ENCODE measurements at places on chromosomes 16 and 17. TPM values are rescaled to one million over a fixed set of nuclear protein-coding genes. Genes with fewer than 3 reads are reported as not detected.

The GRAP gene
- 39.2 TPM for total RNA-seq

The CIBAR2 gene
- not detected for total RNA-seq

The TMEM238L gene
- not detected for total RNA-seq

The MAPT gene
- total RNA-seq, result 0.46 TPM

The DHRS7C gene
- not detected for total RNA-seq

The SREBF1 gene
- 175 TPM for total RNA-seq

The ASIC2 gene
- not detected for total RNA-seq

The RHBDL1 gene
- total RNA-seq, result 1.7 TPM

The TMEM256 gene
- 47.2 TPM for total RNA-seq

The FBXO39 gene
- 7.8 TPM for total RNA-seq

The TMEM204 gene
- total RNA-seq, result 73.5 TPM

The SEPTIN1 gene
- 383 TPM for total RNA-seq

The ADAM11 gene
- total RNA-seq, result 0.35 TPM

The HCRT gene
- total RNA-seq, result not detected

The INCA1 gene
- total RNA-seq, result 0.50 TPM

The ABCA6 gene
- 0.19 TPM for total RNA-seq

The TMEM92 gene
- total RNA-seq, result not detected

The KCNJ16 gene
- not detected for total RNA-seq

The OR3A3 gene
- not detected for total RNA-seq

The CCR7 gene
- 281 TPM for total RNA-seq

The HEATR9 gene
- 0.27 TPM for total RNA-seq

The C17orf78 gene
- not detected for total RNA-seq

The MTHFSD gene
- total RNA-seq, result 29.1 TPM

The PRSS27 gene
- 1.5 TPM for total RNA-seq

The KRT14 gene
- total RNA-seq, result not detected

The CD300H gene
- not detected for total RNA-seq

The ZP2 gene
- total RNA-seq, result not detected

The TMEM114 gene
- total RNA-seq, result not detected

The GDPD1 gene
- 2.2 TPM for total RNA-seq

The ESRP2 gene
- not detected for total RNA-seq

The HSD17B1 gene
- total RNA-seq, result 0.73 TPM

The TMIGD1 gene
- not detected for total RNA-seq

The WNK4 gene
- 0.47 TPM for total RNA-seq

The SEPTIN12 gene
- not detected for total RNA-seq

The KRTAP1-1 gene
- not detected for total RNA-seq

The SPN gene
- total RNA-seq, result 351 TPM

The KRT13 gene
- total RNA-seq, result not detected

The OSGIN1 gene
- 0.77 TPM for total RNA-seq

The PPP1R27 gene
- not detected for total RNA-seq

The HP gene
- not detected for total RNA-seq

The MYL4 gene
- not detected for total RNA-seq

The TSR3 gene
- total RNA-seq, result 33.8 TPM

The OVCA2 gene
- total RNA-seq, result 37.9 TPM

The CRYM gene
- total RNA-seq, result not detected

The NACA2 gene
- not detected for total RNA-seq

The CUEDC1 gene
- not detected for total RNA-seq

The GP1BA gene
- not detected for total RNA-seq

The NGFR gene
- 0.07 TPM for total RNA-seq

The SCNN1B gene
- not detected for total RNA-seq

The PRKCB gene
- 81.0 TPM for total RNA-seq

The TNFRSF13B gene
- not detected for total RNA-seq
